ENCODE measurements at places on chromosomes 3 and 15. TPM values are rescaled to one million over a fixed set of nuclear protein-coding genes. Genes with fewer than 3 reads are reported as not detected.

DNA sequence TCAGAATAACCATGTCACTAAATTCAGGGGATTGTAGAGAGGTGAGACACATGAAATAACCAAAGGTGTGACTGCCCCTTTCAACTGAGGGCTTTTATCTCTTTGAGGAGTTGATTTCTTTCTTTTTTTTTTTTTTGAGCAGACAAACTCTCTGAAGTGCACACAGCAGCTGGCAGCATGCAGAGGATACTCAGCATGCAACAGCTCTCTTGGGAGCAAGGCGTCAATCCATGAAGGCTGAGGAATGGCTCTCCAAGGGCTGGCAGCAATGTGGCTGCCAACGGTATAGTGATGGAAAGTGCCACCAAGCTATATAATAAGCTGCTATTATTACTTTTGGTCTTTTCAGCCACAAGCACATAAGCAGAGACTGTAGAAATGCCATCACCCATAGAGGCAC is 226.7 kb upstream of the FEZF2 start:
- DNase-seq: no peak

DNA sequence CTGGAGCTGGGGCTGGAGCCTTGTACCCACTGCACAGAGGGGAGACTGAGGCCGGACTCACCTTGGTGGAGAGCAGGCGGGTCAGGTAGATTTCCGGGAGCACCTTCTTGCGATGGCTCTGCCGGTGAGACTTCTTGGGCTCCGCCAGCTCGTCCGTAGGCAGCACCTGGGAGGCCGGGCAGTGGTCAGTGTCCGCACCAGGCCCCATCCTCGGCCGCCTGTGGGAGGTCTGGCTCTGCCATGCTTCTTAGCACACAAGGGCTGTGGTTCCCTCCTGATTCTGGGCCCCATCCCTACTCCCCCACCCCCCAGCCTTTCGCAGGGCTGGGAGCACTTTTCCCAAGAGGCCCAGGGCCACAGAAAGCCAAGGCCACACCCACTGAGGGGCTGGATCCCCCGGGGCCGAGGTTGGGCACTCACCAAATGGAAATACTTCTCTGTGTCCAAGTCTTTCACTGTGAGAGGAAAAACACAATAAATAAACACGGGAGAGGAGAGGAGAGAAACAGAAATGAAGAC is 17.4 kb downstream of the H1-8 start:
- DNase-seq: peak; percentile 73

The CCR8 gene
- not detected for polyA plus RNA-seq

The APOD gene
- 0.05 TPM for polyA plus RNA-seq

The CRYGS gene
- polyA plus RNA-seq: 2.3 TPM

DNA sequence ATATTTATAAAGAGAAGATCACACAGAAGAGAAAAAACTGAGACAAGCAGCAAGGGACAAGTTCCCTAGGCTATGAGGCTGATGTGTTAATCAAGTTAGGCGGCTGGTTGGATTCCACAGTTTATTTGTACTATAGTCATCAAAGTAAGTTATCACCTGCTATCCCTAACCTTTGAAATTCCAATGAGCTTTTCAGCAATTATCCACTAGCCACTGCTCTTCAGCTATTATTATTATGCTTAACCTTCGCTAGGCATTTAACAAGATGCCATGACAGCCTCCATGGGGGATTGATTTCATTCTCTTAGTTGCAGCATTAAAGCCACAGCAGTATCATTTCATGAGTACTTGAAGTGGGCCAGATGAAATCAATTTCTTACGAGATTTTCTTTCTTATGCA is 699.5 kb upstream of the NAALADL2 start:
- DNase-seq: no peak

The CFAP91 gene
- 3.7 TPM for polyA plus RNA-seq

- no peak for DNase-seq
Observed at GRCh38 chr3:60217156-60217911, 1033.9 kb downstream of the FHIT start.

- no peak for DNase-seq
Observed at GRCh38 chr3:152937234-152937633, 102.3 kb downstream of the P2RY1 start.

DNA sequence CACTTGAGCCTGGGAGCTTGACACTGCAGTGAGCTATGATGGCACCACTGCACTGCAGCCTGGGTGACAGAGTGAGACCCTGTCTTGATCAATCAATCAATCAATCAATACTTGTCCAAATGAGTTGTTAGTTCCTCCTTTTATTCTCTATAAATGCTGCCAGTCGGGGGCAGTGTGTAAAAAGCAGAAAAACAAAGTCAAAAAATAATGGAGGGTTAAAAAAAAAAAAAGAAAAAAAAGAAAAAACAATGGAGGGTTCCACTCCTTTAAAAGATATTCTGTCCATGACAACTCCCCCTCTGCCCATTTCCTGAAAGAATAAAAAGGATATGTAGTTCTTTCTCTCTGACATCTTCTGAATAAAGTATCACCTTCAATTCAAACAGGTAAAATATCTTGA is 1068.6 kb downstream of the FHIT start:
- no peak for DNase-seq

The ACTC1 gene
- not detected for polyA plus RNA-seq

GRCh38 chr15:73357999-73358665 is 10.6 kb downstream of the HCN4 start:
- DNase-seq: no peak

Data from SK-N-SH (cell line).